ENCODE measurements at places on chromosomes 2 and 18.

- no peak for DNase-seq
Observed at GRCh38 chr18:13521418-13521817, 204.9 kb downstream of the FAM210A start.

- peak; percentile 78 for DNase-seq
Observed at GRCh38 chr18:44680273-44681075, at the start of gene SETBP1. TSS of gene SETBP1 (plus strand) at chr18:44680888. CDS start at chr18:44701347, 20,459 bp downstream.

GRCh38 chr18:23320709-23321236, 132.3 kb upstream of the RIOK3 start:
- DNase-seq, result no peak

GRCh38 chr2:238974501-238975166, 126.7 kb downstream of the TWIST2 start:
- DNase-seq, result no peak

GRCh38 chr18:11587846-11588245, 21.6 kb upstream of the SLC35G4 start:
- DNase-seq, result no peak

DNA sequence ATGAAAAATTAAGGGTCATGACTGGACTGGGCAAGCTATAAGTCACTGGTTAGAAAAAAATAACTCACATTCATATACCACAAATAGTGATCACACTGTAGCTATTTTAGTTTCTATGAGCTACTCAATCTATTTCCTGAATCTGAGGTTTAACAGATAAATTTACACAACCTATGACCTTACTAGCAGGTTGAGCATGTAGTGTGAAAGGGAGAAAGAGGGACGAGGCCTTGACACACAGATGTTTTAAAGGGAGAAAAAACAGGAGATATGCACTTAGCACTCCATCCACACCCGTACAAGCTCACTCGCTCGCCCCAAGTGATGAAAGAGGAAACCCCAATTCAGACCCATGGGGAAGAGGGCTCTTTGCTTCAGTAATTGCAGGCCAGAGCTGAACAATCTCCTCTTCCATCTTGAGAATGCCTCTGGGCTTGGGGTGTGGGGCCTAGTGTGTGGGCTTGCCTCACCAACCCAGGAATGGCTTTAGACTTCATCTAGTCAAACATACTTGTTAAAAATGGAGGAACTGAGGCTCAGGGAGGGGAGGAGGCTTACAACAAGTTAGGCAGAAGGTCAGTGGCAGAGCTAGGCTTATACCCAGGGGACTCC, 10.7 kb downstream of the CYRIA start:
- peak; percentile 38 for DNase-seq

DNA sequence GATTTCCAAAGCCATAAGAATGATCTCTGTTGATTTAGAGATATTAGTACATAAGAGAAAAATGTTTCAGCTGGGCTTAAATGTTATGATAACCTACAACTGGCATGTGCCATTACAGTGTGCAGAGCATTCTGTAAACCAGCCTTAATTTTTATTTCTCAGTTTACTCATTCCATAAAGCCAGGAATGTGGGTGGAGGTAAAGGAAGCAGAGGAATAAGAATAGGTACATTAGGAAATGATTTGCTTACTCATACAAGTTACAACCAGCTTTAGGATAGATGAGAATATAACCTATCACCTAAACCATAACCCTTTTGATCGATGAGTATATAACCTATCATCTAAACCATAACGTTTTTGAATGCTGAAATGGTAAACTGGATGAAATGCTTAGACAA, 1394.7 kb upstream of the ACVR2A start:
- no peak for DNase-seq

DNA sequence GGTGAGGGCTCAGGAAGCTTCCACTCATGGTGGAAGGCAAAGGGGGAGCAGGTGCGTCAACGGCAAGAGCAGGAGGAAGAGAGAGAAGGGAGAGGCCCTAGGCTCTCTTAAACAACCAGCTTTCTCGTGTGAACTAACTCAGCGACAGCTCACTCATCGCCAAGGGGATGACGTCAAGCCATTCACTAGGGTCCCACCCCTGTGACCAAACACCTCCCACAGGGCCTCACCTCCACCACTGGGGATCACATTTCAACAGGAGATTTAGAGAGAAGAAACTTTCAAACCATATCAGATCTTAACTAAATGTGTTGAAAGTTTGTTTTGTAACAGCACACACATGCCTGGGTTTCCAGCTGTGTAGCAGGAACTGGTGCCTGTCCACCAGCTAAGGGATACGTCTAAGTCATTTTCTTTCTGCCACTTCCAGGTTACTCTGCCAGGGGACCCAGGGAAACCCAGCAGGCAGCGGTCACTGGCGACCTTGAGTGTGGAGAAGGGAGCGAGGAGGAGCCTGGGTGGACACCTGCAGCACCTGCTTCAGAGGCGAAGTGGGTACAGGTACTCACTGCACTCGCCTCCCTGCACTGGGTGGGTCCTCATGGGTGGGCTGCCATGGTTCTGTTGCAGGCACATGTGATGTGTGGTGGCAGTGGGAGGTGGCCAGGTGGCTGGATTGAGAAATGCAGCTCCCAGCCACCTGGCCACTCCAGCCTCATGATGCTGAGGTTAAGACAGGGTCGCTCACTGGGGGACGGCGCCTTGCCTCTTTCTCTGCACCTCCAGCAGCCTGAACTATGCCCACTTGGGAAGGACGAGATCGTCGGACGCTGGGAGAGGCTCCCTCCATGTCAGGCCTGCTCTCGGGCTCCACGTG, 8.4 kb upstream of the GPC1 start:
- DNase-seq, result no peak

GRCh38 chr2:38097258-38097987, 21.5 kb upstream of the CYP1B1 start:
- DNase-seq, result no peak

- DNase-seq, result no peak
Observed at GRCh38 chr2:173740639-173741038, 224.5 kb downstream of the SP3 start.

GRCh38 chr18:68803356-68803755, 5.5 kb downstream of the CCDC102B start:
- DNase-seq, result no peak

GRCh38 chr2:200077210-200077650, 121.8 kb downstream of the MAIP1 start:
- no peak for DNase-seq

GRCh38 chr2:208320686-208321085, 54.6 kb downstream of the PIKFYVE start:
- DNase-seq, result peak; percentile 46
